ENCODE measurements at places on chromosomes 3 and 15. TPM values are rescaled to one million over a fixed set of nuclear protein-coding genes. Genes with fewer than 3 reads are reported as not detected.

SLC12A8 gene
- polyA plus RNA-seq = 0.12 TPM

GNAT1 gene
- polyA plus RNA-seq = not detected

NR2F2 gene
- 10.3 TPM for polyA plus RNA-seq

SLC2A2 gene
- not detected for polyA plus RNA-seq

GRCh38 chr3:194325424-194326153 is 25.5 kb downstream of the CPN2 start:
- no peak for DNase-seq

DNA sequence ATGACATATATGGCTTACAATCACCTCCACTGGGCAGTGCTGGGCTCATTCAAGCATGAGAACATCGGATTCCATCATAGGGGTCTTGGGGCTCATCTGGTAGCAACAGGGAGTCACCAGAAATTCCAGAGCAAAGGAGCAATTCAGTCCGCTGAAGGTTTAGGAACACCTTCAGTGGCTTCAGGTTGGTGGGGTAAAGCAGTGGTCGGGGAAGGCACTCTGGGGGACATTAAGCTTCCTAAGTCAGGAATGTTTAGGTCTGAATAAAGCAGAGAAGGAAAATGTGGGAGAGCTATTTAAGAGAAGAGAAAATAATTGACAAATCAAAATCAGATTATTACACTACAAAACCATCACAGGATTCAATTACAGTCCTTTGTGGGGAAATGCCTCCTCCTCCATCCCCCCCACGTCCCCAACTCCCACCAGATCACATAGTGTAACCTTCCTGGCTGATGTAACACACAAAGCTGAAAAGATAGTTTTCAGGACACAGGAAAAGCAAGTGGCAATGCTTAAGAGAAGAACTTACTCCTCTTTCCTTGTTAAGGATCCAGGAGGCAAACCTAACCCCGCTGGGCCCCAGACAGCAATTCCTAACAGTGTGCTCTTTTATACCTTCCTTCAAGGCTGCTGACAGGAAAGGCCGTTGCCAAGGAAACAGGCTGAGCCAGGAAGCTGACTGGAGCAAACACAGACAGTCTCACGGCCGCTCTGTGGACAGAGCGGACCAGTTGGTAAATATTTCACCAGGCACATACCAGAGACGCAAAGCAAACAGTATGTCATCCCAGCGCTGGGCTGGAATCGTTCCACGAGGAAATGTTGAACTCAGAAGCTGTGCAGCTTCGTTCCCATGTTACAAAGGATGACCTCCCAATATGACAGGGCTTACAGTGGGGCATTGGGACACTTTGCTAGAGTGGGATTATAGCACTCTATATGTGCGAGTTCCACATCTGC is 57.5 kb upstream of the LMCD1 start:
- DNase-seq = peak; percentile 84

- peak; percentile 18 for DNase-seq
These were observed 218.0 kb downstream of the XXYLT1 start for GRCh38 chr3:195052939-195053338.

GRCh38 chr3:164537485-164537884 is 540.8 kb downstream of the SI start:
- no peak for DNase-seq

- no peak for DNase-seq
These were observed 4.6 kb downstream of the TIMP4 start for GRCh38 chr3:12154151-12154550.

DNA sequence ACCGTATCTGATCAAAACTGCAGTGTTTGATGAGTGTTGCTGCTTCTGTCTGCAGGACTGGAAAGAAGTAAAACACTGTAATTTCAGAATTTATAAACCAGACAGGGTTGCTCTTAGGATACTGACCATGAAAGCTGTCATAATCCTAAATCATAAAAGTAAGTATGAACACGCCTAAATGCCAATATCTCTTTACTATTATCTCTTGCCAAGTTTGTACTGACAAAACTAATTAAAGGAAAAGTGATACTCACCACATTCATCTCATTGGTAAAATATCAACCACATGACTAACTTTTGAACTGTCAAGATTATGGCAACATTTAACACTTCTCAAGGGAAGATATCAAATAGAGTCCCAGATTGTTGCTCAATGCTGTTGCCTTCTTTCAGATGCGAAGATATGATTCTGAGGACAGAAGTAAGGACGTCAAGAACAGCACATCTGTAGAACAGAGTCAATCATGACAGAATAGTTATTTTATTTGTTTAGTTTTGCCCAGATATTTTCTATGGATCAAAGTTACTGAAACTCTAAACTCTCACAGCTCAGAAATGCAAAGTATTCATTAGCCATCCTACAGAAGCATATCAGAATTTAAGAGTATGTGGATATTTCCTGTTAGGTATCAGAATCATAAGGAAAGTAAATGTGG is 61.4 kb upstream of the COL8A1 start:
- DNase-seq = no peak

- DNase-seq = no peak
These were observed 397.7 kb downstream of the GAP43 start for GRCh38 chr3:116020989-116021388.

- no peak for DNase-seq
These were observed 6.3 kb upstream of the RTP4 start for GRCh38 chr3:187361835-187362234.

DNA sequence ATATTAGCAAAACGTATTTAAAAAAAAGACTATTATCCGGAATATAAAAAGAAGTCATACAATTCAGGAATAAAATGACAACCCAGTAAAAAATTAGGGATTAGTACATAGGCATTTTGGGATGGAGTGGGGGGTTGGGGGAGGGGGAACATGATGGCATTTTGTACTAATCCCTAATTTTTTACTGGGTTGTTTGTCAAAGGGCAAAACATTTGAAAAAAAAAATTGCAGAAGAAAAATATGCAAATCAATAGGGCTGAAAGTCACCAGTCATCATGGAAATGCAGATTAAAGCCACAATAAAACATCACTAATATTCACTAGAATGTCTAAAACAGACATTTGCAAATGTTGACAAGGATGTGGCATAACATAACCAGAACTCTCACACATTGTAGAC is 82.5 kb downstream of the RPL22L1 start:
- DNase-seq = no peak

DNA sequence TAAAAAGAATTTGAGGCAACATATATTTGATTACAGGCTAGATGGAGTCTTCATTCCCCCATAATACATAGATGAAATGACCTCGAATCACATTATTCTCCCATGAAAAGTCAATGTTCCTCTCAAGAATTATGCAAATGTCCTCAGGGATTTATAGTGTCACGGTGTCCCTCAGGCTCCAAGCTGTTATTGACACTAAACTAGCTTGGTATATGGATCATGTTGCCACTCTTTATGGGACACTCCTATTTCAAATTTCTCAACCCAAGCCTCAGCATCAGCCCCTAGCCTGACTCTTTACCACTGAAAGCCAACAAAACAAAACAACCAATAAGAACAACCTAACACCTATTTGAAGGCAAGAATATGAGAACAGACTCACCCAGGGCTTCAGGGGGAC is 139.8 kb downstream of the TPRG1 start:
- DNase-seq = no peak

All from psoas muscle (tissue), 8 donors.